ENCODE measurements at places on chromosomes 3 and 15.

GRCh38 chr3:30044515-30044914, 561.9 kb upstream of the TGFBR2 start:
- DNase-seq = no peak

- no peak for DNase-seq
Measured at GRCh38 chr3:194083637-194084224, 52.2 kb upstream of the HES1 start.

- DNase-seq = no peak
Measured at GRCh38 chr3:177338697-177339219, 141.5 kb upstream of the TBL1XR1 start.

DNA sequence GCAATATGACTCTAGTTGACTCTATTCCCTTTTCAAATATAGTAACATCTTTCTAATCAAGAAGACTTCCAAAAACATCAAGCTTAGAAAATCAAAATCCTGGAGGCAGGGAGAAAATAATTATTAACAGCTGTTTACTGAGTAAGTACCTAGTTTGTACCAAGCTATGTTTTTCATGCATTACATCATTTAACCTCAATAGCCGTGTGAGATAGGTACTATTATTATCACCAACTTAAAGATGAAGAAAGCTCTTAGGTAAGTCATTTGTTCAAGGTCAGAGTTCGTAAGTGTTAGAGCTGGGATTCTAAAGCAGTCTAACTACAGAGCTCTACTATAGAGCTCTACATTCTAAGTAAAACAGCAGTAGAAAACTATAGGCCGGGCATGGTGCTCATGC, 41.6 kb downstream of the GSK3B start:
- DNase-seq = no peak

GRCh38 chr15:86654501-86654900, 574.8 kb downstream of the AGBL1 start:
- no peak for DNase-seq

DNA sequence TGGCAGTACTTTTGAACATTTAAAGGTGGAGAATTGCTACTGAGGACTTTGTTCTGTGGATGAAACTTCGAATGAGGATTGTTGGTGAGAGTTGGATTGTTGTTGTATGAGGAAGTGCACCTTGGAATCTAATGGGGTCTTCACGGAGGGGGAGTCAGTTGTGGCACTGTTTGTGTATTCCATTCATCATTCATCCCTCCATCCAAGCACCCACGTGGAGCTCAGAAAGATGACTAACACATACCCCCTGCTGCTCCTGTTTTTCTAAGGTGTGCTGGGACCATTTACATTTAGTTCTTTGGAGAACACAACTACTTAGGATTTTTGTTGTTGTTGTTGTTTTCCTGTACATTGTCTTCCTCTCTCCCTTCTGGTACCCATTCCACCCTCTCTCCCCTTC, 122.6 kb downstream of the IGF1R start:
- no peak for DNase-seq

DNA sequence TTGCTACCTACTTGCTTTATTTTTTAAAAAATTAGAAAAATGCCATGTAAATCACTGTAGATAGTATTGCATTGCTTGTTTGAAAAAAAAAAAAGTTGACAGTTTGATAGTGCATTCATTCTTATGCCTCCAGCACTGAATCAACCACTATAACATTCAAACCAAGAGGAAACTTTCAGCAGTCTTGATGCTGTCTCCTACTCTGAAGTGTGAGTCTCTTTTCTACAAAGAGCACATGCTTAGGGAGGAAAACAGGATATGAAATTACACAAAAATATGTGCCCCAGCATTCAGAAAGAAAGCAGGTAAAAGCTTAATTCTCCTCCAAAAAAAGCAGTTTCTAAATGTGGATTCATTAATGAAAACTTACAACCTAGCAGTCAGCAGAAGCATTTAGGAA, 78.3 kb downstream of the ZBTB20 start:
- DNase-seq = no peak

DNA sequence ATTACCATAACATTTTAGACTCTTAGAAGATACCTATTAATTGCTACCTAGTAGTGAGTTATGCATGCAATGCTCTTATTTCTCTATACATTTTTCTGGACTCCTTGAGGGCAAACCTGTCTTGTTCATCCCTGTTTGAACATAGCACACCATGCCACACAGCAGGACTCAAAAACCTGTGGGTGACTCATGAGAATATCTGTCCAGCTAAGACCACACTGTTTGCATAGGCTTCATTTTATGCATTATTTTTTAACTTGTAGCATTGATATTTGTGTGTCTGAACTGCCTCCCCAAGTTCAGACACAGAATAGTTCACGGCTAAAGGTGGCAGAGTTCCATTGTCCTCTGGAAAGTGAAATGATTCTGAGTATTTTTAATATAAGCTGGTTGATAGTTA, 1.8 kb downstream of the LMCD1 start:
- DNase-seq = no peak

- DNase-seq = no peak
Measured at GRCh38 chr15:31782951-31783350, 247.4 kb upstream of the CHRNA7 start.

DNA sequence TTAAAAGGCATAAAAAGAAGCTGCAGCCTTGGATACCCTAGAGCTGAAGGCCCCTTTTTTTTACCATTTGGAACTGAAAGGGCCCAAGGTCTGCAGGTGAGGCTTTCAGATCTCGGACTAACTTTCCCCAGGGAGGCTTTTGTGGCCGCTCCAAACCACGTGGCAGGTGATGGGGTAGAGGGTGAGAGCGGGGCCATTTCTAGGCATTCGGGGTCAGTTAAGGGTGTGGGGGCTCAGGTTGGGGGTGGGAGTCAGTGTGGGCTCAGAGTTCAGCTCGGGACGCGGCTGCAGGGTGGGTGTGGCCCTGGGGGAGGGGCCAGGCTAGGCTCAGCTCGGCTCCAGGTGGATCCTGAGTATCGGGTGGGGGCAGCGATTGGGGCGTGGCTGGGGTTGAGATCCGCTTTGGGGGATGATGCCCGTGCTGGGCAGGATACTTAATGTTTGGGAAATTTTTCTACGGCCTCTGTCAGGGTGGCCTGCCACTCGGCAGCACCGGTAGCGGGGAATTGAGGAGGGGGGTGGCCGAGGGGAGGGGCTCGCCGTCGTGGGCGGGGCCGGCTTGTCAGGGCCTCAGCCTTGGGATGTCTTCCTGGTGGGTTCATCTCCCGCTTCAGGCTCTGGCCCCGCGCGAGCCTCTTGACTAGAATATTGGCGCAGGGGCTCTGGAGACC, 2.5 kb downstream of the KLF13 start:
- no peak for DNase-seq

- DNase-seq = no peak
Measured at GRCh38 chr3:11907667-11908660, 61.3 kb upstream of the TAMM41 start.

DNA sequence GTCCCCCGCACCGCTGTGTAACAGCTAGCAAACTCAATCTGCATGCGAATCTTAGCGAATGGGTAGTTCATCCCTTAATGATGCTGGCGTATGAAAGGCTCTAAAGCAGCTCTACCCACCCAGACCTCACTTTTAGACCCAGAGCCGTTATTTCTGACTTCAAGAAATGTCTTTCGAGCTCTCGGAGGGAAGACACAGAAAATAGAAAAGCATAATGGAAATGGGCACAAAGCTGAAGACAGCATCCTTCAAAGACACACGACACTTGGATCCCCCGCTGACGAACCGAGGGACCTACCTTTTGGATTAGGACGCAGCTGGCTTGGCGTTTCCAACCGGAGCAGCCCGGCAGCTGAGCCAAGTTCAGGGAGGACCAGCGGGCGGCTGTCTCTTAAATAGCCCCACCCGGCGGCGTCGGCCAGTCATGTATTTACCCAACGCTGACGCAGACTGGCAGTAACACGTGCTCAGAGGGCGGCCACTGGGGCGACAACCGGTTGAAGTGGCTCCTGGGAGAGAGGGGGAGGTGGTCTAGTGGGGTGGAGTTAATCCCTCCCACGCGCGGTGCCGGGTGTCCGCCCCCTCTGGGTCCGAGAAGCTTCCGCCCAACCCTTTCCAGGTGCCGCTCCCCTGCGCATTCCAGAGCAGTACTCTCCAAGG, 1.5 kb downstream of the CCK start:
- no peak for DNase-seq

- no peak for DNase-seq
Measured at GRCh38 chr15:22263738-22264137, 183.4 kb downstream of the OR4M2 start.

DNA sequence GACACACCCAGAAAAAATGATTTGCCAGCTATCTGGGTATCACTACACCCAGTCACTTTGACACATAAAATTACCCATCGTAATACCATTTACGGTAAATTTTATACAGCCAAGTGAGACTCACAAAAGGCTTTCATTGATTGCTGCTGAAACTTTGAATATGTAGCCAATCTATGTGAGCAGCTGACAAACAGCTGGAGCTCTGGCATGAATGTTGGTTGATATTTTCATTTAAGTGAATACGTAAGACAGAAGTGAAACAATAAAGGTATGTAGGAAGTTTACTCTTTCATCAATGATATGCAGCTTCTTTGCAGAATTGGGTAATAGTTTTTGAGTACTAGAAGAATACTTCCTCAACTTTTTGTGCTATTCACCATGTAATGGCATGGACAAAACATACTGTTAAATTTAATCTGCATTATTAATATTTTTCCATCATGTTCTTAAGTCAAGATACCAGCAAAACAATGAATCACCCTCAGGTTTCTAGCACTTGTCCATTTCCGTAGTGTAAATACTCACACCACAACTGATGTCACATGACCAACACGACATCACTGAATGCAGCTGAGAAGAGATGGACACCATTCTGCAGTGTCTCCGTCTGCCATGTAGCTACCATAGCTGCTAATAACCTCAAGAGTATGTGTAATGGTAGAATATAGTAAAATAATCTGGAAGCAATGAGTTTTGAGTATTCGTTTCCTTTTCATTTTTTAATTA, 205.9 kb upstream of the HES1 start:
- DNase-seq = no peak

DNA sequence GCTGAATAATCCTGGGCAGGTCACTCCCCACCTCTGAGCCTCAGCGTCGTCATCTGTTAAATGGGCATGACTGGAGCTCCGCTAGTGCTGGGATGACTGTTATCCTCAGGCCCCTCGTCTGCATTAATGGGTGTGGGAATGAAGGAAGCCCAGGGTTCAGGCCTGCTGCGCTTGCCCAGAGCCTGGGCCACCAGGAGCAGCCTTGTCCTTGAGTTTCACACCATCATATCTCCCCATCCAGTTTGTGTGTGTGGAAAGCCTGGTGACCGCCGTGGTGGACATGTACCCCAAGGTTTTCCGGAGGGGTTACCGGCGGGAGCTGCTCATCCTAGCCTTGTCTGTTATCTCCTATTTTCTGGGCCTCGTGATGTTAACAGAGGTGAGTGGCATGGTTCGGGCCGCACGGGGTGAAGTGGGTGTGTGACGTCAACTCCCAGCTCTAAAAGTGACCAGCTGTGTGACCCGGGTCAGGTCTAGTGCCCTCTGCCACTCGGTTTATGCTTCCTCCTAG, 63.5 kb upstream of the SLC6A1 start:
- DNase-seq = no peak

- no peak for DNase-seq
Measured at GRCh38 chr3:181358060-181358459, 353.7 kb upstream of the SOX2 start.

- DNase-seq = no peak
Measured at GRCh38 chr3:196920733-196921132, 21.6 kb downstream of the NCBP2 start.

DNA sequence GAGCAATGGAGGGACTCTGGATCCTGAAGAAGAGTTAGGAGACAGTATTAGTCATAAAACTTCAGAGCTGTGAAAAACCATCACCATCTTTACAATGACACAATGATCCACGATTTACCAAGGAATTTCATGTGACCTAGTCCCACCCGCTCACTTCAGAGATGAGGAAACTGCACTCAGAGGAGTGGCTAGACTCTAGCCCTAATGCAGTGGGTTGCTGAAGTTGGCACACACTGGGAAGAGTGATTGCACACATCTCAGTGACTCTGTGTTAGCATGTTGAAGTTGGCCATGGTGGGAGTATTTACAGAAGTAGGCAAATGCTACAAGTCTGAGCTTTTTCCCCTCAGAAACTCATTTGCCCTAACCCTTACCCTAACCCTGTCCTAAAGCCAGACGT, 35.2 kb upstream of the SPATA12 start:
- DNase-seq = no peak

DNA sequence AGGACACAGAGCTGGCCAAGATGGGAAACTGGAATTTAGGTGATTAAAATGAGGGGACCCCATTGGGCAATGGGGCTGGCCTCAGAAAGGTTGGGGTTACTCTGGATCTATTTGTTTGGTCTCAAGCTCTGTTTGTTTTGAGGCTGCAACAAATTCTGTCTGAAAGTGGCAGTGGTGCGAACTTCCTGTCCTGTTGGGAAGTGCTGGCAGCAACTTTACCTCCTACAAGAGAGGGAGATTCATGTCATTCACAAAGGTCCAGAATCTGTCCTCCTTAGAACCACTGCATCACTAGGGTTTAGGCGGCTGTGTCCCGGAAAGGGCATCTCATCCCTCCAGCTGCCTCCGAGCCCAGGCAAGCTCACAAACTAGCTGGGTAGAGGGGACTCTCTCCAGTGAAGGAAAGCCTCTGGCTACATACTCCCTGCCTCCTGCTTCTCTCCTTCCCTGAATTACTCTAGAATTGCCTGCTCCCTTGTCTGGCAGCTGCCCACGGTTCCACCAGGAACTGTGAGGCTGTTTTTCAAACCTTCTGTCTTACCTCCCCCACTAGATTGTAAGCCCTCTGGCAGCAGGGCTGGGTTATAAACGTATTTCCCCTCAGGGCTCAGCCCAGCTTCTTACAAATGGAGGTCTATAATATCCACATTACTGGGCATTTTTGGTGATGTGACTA, 23.6 kb downstream of the MEGF11 start:
- no peak for DNase-seq

GRCh38 chr3:65607101-65607500, 431.6 kb downstream of the MAGI1 start:
- DNase-seq = no peak

DNA sequence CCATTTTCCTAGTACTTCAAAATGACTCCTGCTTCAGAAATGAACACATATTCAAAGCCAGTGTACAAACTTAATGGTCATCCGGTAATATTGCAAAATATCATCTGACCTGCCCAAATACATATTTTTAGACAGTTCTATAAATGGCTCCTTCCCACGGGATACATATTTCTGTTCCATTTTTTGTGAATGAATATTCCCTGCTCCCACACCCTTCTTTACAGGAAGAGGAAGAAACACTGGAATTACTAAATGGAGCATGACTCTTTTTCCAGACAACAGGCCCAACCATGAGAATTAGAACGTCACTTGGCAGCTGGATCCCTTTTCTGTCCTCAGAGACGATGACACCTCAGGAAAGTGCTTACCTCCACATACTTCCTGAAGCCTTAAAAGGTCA, 38.0 kb upstream of the CBLB start:
- no peak for DNase-seq

- no peak for DNase-seq
Measured at GRCh38 chr3:124707656-124708062, 22.6 kb upstream of the UMPS start.

GRCh38 chr15:70025413-70026296, 72.1 kb downstream of the TLE3 start:
- no peak for DNase-seq

- DNase-seq = no peak
Measured at GRCh38 chr3:101732240-101732641, 7.8 kb downstream of the CEP97 start.

Data from esophagus squamous epithelium (tissue), 5 donors.